ENCODE measurements at places on chromosomes 6 and 20.

DNA sequence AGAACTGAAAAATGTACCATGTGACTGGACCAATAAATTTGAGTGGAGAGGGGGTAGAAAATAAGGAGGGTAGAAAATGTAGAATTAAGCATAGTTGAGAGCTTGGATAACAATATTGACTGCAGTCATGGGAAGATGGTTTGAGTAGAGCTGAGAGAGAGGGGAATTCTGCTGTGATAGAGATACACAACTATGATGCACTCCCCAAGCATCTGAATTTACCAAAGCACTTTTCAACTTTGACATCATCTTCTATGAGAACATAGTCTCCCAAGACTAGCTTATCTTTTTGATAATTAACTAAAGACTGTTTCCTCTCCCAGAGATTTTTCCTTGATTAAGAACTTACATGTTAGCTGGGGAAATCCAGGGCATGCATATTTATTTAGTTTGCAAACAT, 103.1 kb downstream of the TNFRSF21 start:
- DNase-seq: no peak

DNA sequence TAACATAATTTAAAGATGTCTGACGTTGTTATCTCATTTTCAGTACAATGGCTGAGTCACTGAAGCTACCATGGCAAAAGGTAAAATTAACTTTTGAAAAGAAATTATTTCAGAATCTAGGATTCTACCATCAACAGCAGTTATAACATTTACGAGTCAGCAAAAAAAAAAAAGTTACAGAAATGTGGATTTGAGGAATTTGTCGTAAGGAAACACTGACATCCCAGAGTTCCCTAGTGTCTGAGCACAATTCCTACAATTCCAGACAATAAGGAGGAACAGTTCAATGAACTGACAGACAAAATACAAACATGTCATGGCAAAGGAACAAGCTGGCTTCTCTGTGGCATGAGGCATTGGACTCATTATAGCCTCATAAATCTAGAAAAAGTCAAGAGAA, 19.1 kb downstream of the ABRACL start:
- no peak for DNase-seq

DNA sequence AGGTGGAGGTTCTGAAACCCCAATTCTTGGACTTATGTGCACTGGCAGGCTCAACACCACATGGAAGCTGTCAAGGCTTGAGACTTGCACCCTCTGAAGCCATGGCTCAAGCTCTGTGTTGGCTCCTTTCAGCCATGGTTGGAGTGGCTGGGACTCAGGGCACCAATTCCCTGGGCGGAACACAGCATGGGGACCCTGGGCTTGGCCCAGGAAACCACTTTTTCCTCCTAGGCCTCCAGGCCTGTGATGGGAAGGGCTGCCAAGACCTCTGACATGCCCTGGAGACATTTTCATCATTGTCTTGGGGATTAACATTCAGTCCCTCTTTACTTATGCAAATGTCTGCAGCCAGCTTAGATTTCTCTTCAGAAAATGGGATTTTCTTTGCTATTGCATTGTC, 26.2 kb upstream of the CLDN20 start:
- DNase-seq: no peak

- no peak for DNase-seq
Measured at GRCh38 chr6:6046716-6047115, 40.0 kb upstream of the NRN1 start.

DNA sequence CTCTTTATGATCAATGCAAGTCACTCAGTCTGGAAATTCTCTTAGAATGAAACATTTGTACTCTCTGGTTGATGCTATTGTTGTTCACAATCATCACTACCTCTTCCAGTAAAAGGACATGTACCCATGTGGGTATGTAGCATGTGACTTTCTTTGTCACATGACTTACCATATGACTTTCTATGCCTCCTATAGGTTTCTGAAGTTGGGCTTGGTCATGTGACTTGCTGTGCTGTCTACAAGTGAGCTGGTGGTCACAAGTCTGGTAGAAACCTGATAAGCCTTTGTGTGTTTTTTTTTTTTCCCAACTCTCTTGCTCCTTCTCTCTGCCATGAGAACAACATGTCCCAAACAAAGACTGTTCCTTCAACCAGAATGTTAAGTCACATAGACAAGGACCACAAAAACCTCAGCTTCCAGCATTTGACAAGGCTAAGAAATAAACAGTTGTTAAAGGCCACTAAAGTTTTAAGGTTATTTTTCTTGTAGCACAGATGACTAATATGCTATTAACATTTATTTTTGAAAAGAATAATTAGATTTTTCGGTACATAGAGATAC, 379.2 kb upstream of the SLC35B3 start:
- DNase-seq: no peak

DNA sequence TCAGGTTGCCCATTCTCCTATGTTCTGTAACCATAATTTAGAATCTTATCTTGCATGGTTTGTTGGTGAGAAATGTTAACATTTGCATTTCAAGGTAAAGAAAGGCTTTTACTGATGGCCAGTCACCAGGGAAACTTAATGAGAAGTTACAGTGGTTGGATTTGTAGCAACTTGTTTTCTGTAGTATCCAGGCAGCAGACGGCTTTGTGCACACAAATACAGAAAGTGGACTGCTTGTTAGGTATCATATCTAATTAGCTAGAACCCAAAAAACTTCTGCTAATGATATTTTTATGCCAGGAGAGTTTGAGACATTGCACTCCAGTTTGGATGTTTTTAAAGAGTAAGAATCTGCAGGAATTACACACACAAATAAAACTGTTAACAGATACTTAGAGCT, 578.0 kb downstream of the DOK5 start:
- no peak for DNase-seq

GRCh38 chr6:168226061-168226752, 93.4 kb downstream of the DACT2 start:
- no peak for DNase-seq

DNA sequence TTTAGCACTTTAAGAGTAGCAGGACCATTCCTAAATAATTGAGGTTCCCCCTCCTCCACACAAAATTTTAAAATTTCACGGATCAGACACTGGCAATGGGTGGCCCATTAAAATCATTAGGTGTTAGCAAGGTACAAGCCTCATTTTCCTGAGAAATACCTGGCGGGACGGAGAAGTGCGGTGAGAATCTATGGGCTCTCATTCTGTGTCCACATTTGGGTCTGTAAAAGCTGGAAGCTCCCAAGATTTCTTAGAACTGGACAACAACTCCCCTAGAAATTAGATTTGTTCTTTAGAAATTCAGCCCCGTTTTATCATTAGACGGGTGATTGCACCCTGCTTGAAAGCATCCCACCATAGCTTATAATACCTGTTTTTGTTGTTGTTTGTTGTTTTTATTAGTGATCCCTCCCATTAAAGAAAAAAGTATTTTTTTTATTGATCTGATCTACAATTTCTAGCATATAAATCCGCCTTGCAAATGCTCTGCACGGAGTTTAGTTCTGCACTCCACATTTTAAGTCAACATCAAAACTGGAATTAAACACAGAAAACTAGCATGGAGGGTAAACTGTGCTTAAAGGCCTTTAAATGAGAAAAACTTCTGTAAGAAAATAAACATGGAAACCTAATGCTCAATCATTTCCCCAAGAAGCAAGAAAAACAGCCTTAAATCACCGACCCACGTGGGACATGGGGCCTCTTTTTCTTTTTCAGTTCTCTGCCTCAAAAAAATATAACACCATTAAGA, 5.7 kb downstream of the SIM1 start:
- no peak for DNase-seq

DNA sequence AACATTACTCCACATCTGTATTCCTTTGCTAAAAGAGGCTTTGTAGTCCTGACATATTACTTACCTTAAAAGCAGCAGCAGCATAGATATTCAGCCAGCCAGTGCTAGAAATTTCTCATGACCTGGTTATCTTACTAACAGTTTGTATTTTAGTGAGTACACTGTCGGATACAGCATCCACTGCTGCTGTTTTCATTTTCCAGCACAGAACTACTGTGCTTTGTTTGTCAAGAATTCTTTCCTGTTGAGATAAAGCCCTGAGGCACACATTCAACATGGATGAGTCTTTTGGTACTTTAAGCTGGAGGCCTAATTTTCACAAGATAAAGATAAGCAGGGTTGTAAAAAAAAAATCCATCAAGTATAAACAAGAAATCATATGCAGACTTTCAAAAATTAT, 311.2 kb upstream of the OPRM1 start:
- DNase-seq: no peak

- DNase-seq: no peak
Measured at GRCh38 chr20:34164381-34164984, 52.4 kb upstream of the EIF2S2 start.

- DNase-seq: no peak
Measured at GRCh38 chr20:63356511-63356910, 4.6 kb downstream of the CHRNA4 start.

GRCh38 chr6:100998111-100998510, 117.0 kb upstream of the ASCC3 start:
- no peak for DNase-seq
